Kidney tubule cell (primary cell): ENCODE measurements at places on chromosomes 2 and 18.
A peak's percentile ranks its signal among the peaks of the same experiment; 100 is the strongest.

GRCh38 chr2:9178110-9178903, 28.3 kb upstream of the ASAP2 start:
- peak; percentile 70 for DNase-seq

DNA sequence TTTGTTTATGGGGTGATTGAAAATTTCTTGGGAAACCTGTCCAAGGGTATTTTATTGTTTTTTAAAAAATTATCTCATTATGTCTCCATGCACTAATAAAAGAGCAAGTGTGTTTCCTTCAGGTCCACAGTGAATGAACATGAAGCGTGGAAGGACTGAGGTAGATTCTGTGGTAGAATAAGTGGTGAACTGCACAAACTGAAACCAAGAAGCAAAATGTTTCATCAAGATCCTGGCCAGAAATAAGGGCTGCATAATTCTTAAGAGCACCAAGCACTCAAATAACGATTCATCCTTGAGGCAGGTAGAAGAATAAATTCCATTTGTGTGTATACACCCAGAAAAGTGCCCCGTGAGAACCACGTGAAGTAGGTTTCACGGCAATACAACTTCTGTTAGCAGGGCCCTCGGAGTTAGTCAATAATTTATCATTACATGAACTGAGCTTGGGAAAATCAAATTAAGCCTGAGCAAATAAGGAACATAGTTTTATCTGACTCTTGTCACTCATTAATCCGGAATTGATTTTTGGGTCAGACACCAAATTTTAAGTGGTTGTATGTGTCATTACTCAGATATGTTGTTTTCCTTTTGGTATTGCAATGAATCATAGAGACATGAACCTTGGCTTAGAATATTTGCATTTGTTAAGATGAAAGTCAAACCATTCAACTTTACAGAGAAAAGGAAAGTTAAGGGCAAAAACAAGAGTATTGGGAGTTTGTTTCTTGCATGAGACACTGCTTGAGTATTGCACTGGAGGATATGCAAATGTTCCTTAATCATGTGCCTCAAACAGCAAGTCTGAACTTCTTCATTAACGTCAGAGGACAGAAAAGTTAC, 472.6 kb upstream of the NETO1 start:
- DNase-seq = peak; percentile 96

- no peak for DNase-seq
Measured at GRCh38 chr2:241130316-241130715, 19.0 kb downstream of the PASK start.

DNA sequence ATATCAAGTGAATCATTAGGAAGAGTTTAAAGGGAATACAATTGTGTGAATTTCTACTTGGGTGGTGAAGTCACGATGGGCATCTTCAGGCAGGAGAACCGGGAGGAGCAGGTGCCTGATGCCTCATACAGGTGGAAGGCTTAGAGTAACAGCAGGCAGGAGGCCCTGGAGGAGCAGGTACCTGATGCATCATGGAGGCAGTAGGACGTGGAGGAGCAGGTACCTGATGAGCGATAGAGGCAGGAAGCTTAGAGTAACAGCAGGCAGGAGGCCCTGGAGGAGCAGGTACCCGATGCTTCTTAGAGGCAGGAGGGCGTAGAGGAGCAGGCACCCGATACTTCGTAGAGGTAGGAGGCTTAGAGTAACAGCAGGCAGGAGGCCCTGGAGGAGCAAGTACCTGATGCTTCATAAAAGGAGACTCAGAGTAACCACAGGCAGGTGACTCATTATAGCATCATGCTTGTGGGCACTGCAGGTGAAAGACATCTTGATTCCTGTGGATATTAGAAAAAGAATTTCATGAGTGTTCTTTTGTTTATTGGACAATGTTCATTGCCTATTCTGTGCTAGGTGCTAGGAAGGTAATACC, 133.9 kb downstream of the ATP9B start:
- DNase-seq = peak; percentile 92

DNA sequence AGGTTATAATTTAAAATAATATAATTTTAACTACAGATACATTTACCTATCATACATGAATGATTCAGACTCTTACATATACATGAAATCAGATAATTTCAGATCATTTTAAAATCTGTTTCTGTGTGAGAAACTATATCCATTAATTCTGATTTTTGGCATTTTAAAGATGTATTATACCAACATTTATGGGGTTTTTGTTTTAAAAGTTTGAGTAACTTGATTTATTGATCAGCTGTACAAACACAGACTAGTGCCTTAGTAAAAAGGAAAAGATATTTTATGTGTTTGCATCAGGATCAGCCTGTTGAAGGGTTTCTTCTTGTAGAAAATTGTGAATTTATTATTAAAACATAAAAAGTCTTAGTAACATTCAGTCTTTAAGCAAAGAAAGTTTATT, 59.9 kb downstream of the KIAA1328 start:
- DNase-seq = no peak

- no peak for DNase-seq
Measured at GRCh38 chr2:57417007-57417406, 629.6 kb upstream of the VRK2 start.
